ENCODE measurements at places on chromosomes 16 and 17.

- DNase-seq = no peak
These were observed 86.8 kb downstream of the WWP2 start for GRCh38 chr16:69848637-69849545.

GRCh38 chr17:59160157-59161025, 4.8 kb downstream of the PRR11 start:
- DNase-seq = no peak

GRCh38 chr17:4309897-4310296, 46.1 kb upstream of the ANKFY1 start:
- no peak for DNase-seq

DNA sequence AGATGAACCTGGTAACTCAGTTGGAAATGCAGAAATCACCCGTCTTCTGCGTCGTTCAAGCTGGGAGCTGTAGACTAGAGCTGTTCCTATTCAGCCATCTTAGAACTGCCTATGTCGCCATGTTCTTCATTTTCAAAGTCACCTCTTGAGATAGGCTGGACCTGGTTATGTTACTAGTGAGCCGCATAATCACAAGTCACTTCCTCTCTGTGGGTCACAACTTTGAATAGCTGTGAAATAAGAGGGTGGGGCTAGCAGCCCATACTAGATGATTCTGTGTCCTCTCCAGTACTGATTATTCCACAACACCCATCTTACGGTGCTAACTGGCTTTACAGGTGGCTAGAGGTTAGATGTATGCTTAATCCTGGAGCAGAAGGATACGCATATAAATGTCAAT, 74.2 kb downstream of the VPS53 start:
- no peak for DNase-seq

DNA sequence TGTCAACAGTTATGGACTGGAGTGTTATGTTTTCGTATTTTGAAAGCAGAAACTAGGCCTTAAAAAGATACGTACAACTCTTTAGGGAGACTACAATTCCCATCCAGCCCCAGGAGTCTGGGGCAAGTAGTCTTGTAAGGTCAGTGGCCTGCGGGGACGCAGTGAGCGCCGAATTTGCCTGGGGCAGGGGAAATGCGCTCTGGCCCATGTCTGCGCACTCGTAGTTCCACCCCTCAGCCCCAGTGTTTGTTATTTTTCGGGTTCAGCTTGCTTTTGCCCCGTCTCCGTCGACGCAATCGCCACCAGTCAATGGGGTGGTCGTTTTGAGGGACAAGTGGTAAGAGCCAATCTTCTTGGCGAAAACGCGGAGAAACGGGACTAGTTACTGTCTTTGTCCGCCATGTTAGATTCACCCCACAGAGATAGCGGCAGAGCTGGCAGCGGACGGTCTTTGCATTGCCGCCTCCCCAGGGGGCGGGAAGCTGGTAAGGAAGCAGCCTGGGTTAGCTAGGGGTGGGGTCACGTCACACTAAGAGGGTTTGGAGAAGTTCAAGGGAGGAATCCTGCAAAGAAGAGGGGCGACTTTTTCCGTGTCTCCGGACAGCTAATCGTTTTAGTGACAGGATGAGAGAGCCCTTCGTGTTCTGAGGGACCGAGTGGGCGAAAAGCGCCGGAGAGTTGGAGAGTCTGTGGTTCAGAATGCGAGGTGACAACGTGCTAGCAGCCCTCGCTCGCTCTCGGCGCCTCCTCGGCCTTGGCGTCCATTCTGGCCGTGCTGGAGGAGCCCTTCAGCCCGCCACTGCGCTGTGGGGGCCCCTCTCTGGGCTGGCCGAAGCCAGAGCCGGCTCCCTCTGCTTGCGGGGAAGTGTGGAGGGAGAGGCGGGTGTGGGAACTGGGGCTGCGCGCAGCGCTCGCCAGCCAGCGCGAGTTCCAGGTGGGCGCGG, 1.1 kb upstream of the BRCA1 start:
- DNase-seq = no peak

- DNase-seq = no peak
These were observed 95.1 kb upstream of the NACA2 start for GRCh38 chr17:61686113-61686512.

- no peak for DNase-seq
These were observed 5.8 kb downstream of the MARVELD3 start for GRCh38 chr16:71631776-71632175.

DNA sequence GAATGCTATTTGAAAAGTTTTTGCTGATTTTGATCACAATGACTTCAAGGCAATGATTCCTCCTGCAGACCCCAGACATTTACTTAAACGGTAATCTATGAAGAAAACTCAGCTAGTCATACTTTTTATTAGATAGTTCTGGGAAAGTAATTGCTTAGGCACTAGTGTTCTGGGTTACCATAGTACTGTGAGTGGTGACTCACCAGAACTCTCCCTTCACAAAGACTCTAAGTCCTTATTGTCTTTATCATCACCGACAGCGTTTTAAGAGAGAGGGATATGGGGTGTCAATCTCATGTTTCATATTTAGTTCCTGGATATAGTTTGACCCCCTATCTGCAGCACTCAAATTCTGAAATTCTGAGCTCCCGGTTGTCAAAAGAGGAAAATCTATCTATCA, 43.0 kb upstream of the CDH8 start:
- DNase-seq = no peak

- DNase-seq = no peak
These were observed 14.7 kb upstream of the CMTR2 start for GRCh38 chr16:71303938-71304337.

DNA sequence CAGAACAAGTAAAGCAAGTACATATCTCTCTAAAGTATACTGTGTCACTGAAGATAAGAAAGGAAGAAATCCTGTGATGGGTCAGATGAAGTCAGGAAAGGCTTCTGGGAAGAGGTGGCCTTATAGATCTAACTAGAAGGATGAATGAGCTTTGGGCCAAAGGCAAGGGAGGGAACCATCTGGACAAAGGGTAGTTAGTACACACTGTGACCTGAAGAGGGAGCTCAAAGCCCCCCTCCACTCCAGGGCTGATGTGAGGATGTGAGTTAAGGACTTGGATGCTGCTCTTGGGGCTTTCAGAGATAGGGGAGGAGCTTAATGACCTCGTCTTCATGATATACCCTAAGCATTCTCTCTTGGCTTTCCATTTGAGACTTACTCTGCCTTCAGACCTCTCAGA, 185.3 kb upstream of the CACNG3 start:
- peak; percentile 85 for DNase-seq

DNA sequence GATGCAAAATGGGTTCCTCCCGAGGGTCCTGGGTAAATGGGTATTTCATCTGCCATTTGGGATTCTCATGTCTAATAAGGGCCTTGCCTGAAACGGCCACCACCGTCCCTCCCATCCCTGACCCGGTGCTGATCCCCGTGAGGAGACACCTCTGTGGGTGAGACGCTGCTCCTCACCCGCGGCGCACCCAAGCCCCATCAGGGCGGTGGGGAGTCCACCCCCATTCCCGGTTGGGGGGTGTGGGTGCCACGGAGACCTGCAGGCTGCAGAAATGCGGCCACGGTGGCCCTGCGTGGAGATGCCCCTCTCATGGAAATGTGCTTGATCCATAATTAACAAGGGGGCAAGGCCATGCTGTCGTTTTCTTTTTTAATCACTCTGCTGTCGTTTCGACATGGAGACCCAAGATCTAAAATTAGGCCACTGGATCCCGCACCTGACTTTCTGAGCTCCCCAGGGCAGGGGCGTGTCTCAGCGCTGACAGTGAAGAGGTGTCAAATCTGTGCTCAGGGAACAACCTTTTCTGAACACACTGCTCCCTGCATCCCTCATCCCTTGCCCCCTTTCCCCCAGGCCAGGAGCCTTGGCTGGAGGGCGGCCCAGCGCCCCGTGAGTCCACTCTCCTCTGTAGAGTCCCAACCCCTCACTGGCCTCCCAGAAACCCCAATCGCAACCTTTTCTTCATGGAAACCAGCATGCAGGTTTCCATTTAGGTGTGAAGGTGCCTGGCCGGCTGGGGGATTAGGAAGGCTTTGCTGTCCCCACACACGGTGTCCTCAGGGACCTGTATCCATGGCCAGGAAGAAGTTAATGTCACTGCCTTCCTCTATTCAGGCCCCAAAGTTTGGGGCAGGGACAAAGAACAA, 38.9 kb downstream of the PEMT start:
- no peak for DNase-seq

GRCh38 chr16:15652293-15653001, 2.4 kb downstream of the NDE1 start:
- no peak for DNase-seq

DNA sequence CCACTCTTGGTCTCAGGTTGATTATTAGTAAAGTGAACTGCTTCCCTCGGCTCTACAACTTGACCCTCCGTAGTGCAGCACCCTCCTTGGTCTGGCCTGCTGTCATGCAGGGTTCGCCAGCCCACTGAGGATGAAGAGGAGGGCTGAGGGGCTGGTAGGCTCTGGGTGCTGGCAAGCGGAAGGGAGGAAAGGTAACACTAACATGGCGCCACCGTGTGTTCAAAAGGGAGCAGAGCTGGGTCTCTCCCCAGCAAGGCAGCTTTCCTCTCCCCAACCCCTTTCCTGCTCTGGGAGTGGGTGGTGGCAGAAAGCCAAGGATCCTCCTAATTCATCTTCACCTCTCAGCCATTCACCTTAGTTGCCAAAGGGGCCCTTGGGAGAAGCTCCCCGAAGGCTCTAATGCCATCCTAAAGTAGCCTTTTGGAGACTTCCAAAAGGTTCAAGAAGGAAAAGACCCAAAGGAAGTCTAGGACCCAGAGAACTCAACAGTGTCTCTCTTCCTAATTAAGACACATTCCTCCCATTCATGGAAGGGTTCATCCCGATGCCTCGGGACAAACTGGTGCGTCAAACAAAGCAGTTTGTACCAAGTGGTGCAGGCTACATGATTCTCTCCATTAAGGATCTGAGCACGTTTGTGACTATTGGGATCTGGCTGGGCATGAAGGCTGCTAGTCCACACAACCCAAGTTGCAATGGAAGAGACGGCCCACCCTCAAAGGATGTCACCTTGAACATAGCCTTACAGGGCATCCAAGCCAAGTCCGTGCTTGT, 90.8 kb upstream of the TOB1 start:
- DNase-seq = peak; percentile 82

DNA sequence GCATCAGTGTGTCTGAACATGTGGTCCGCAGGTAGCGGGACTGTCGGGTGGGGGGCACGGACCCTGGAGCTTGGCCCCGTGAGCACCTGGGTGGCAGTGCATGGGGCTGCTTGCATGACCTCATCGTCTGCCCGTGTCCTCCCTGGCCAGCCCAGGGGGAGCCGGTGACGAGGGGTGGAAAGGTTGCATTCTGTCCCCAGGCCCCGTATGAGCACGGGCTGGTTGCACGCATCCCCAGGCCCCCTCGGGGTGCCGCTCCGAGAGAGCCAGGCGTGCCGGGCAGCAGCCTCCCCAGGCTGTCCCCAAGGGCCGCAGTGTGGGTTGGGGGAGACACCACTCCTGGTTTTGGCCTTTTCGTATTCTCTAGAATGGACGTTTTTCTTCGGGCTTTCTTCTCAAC, 29.9 kb downstream of the TSC2 start:
- no peak for DNase-seq

- DNase-seq = no peak
These were observed 17.5 kb downstream of the SBK1 start for GRCh38 chr16:28309811-28310311.

GRCh38 chr16:17348042-17348783, 122.5 kb downstream of the XYLT1 start:
- no peak for DNase-seq

DNA sequence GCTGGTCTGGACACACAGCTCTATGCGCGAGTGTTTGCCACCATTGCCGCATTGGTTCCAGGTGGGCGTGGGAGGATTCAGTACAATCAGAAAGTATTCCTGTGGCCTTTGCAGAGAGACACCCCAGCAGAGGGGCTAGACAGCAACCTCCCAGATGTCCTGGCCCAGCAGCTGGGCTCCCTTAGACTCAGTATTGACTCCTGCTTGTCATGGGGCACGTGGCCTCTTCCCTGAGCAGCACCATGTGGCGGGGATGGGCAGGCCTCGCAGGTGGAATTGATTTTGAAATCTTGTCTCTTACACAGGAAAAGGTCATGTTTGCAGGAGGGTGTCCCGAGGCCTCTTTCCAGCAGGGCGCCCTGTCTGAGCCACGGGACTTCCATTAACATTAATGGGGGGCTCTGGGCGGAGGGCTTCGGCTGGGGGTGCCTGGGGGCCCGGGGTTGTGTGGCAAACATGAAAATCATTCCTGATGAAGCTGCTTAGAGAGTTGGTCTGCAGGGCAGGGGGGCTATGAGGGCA, 96.4 kb downstream of the C16orf78 start:
- DNase-seq = no peak

- DNase-seq = peak; percentile 76
These were observed 8.2 kb upstream of the FOXN1 start for GRCh38 chr17:28497931-28498330.

- DNase-seq = no peak
These were observed 77.6 kb downstream of the PRKCA start for GRCh38 chr17:66379996-66380395.

GRCh38 chr17:68379692-68380677, 77.3 kb downstream of the WIPI1 start:
- DNase-seq = no peak

DNA sequence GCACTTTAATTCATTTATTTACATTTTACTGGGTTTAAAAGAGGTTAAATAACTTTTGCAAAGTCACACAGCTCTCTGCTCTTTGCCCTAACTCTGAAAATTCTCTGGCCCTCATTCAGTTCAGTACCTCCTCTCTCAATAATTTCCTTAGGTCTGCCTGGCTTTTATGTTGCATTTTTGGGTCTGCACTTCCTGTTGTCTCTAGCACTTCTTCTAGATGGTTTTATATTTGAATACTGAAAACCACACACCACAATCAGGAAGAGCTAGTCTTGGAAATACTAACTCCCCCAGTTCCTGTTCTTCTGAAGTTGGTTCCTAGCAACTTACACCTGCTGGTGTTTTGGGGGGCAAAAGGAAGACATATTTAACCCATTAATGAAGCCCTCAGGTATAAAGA, 577.9 kb downstream of the HS3ST4 start:
- no peak for DNase-seq

GRCh38 chr17:8322061-8322460, 12.0 kb downstream of the ARHGEF15 start:
- DNase-seq = no peak

DNA sequence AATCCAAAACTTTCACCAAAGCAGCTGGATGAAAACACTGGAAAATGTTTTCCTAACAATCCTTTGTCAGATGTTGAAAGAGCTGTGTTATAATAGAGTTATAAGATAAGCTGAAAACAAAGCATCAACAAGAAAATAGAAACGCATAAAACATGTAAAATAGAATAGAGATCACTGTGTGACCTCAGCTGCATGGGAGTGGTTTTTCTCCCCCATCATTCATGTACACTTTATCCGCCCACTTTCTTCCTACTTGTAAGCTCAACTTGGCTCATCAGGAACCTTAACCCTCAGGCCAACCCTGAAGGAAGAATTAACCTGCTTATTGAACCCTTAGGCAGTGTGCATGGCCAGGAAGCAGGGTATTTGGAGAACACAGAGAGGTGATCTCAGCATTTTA, 238.5 kb upstream of the PMFBP1 start:
- peak; percentile 7 for DNase-seq

- DNase-seq = peak; percentile 28
These were observed 1.1 kb upstream of the TRPV3 start for GRCh38 chr17:3558603-3559269.

GRCh38 chr16:80992676-80993293, 13.9 kb downstream of the CMC2 start:
- DNase-seq = no peak

- DNase-seq = no peak
These were observed 9.7 kb upstream of the NXPH3 start for GRCh38 chr17:49565948-49566491.

Data from iPS-NIHi11 (cell line).